ENCODE measurements at places on chromosomes 6 and 20.

GRCh38 chr6:127096167-127096566, 22.3 kb upstream of the RSPO3 start:
- DNase-seq, result no peak

DNA sequence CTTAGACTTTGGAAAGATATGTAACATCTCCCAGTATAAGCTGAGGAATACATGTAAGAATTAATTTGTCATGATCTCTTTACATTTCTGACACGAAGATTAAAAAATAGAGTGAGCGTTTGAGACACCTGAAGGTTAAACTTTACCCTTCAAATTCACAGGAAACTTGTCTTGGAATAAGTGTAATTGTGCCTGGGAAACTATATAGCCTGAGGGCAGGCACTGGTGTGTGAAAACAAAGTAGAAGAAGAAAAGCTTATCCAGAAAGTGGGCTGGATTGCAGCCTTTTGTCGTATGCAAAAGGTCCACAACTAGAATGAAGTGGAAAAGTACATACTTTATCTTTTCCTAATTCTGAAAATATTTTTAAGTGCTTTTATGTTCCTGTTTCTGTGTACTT, 275.7 kb upstream of the TCF21 start:
- DNase-seq, result no peak

- no peak for DNase-seq
Observed at GRCh38 chr6:170451762-170452651, 101.1 kb downstream of the PSMB1 start.

DNA sequence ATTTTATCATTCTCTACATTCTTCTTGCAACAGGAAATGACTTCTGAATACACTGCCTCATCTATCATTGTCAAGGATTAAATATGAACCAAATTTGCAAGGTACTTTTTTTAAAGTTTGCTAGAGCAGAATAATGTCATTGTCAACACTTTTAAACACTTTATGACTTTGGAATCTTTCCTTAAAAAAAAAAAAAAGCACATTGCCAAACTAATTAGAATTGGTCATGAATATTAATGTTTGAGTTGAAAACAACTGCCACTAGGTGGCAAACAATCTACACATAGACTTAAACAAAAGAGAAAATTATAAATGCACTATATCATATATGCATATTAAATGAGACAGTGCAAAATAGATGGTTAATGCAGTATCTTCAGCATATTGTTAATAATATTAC, 32.5 kb upstream of the TMEM244 start:
- DNase-seq, result no peak

- no peak for DNase-seq
Observed at GRCh38 chr6:159194421-159194820, 25.2 kb downstream of the FNDC1 start.

GRCh38 chr6:116287689-116288282, 8.1 kb upstream of the TSPYL1 start:
- DNase-seq, result no peak

DNA sequence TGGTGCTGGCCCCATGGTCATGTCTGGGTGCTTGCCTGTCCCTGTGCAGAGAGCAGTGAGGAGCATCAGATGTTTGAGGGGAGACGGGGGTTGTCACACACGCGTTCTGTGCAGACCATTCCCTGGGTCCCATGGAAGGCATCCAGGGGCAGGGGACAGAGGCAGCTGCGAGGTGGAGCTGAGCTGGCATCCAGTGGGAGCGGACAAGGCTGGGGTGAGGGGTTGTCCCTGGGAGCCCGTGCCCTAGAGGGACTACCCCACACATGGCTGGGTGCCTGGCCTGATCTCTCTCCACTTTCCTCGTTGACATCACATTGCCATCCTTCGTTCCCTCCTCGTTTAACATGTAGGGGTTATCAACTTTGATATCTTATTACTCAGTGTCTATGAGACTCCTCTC, 331.3 kb downstream of the CDH4 start:
- no peak for DNase-seq

GRCh38 chr20:57808264-57809070, 98.7 kb upstream of the PMEPA1 start:
- DNase-seq, result no peak

- DNase-seq, result no peak
Observed at GRCh38 chr6:117167520-117168271, 97.7 kb upstream of the VGLL2 start.

GRCh38 chr6:88919032-88919431, 44.4 kb downstream of the RNGTT start:
- no peak for DNase-seq

DNA sequence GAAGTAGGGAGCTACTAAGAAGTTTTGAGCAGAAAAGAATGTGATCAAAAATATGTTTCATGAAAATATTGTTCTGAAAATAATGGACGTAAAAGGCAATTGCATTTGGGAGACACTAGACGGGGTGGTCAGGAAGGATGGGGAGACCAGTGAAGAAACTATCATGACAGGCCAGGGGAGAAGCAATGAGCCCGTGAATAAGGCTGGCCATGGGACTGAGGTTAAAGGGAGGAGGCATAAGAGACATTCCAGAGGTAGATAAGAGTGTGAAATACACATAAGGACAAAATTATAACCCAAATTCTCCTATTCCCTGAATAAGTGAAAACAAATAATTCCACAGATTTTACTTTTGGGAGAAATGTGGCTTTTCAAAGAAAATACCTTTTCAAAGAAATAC, 51.7 kb downstream of the MARCKS start:
- no peak for DNase-seq

DNA sequence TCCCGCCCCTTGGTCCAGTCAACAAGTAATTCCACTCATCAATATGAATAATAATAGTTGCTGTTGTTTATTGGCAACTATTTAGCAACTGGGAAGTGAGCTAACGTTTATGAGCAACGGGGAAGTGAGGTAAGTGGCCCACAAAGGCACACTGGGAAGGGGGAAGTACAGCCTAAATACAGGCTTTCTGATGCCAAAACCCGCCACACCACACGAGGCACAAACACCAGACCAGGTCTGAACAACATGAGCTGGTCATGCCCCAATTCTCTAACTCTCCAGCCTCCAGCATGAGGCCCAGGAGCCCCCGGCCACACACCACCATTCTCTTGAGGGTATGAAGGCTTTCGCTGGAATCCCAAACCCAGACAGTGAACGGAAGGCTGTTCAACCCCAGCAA, 50.8 kb downstream of the PREX1 start:
- no peak for DNase-seq

- no peak for DNase-seq
Observed at GRCh38 chr6:122369536-122369935, 29.9 kb upstream of the HSF2 start.

GRCh38 chr20:34099675-34100074, 12.4 kb downstream of the EIF2S2 start:
- no peak for DNase-seq

DNA sequence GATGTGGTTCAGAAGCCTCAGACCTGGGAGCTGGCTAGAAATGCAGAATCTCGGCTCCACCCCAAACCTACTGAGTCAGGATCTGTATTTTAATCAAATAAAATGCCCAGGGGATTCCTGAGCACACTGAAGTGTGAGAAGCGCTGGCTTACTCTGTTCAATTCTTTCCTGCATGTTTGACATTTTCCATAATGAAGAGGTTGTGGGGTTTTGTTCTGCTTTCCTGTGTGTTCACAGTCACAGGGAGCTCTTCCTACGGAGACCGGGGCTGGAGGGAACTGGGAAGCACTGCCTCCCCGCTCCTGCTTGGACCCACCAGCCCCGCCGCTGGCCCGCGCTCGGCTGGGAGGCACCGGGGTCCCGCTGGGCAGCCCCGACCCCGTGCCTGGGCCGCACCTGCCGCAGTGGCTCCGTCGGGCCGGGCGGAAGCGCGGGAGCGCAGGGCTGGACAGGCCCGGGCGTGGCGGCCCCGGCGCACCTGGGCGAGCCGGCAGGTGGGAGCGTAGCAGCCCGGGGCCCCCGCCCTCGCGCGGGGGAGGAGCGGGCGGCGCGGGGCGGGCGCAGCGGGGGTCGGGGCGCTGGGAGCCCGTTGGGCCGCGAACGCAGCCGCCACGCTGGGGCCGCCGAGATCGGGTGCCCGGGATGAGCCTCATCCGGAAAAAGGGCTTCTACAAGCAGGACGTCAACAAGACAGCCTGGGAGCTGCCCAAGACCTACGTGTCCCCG, at the start of gene MAPK13:
TSS of gene MAPK13 (plus strand) at position 573 of the 726 bp plus-strand sequence. CDS start at position 643, 70 bp downstream.
- DNase-seq, result no peak

- no peak for DNase-seq
Observed at GRCh38 chr6:10886691-10887502, at the start of gene SYCP2L. Gene SYCP2L (plus strand): TSS chr6:10887052. CDS start chr6:10887127, 75 bp downstream.

DNA sequence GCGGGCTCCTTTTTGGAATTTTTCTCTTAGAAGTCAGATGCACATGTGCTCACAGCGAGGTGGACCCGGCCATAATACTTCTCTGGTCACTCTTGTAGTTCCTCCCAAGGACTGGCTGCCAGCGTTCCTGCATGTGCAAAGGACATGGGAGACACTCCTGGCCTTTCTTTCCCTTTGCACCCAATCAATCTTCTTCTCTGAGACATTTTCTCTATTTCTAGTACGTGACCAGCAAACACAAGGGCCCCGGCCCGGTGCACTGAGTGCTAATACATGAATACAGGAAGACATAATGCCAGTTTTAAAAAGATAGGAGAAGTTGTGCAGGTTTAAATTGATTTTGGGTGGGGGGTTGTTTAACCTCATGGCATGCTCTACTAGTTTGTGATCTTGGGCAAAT, 233.6 kb downstream of the SMOC2 start:
- no peak for DNase-seq

DNA sequence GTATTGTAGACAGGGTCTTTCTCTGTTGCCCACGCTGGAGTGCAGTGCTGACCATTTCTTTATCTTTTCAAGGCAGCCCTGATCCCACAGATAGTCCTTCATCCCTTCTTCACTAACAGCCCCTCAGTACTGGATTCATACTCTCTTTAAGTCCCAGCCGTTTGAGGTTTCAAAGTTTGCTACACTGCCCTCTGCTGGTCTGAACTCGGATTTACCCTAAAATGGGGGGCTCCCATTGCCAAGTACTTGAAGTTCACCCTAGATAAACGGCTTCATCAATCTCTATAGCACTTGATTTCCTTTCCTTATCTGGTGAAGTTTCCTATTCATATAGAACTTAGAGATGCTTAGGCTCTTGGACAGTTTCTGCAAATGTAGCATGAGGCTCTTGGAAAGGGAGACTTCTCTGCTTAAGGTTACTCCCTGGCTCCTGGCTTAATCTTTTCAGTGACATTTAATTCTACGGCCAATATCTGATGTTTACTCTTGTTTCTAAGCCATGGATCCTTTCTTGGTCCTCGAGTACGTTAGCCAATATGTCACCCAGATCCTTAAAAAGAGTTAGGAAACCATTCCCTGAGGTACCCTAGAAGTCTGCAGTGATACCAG, 21.4 kb upstream of the PREP start:
- no peak for DNase-seq

DNA sequence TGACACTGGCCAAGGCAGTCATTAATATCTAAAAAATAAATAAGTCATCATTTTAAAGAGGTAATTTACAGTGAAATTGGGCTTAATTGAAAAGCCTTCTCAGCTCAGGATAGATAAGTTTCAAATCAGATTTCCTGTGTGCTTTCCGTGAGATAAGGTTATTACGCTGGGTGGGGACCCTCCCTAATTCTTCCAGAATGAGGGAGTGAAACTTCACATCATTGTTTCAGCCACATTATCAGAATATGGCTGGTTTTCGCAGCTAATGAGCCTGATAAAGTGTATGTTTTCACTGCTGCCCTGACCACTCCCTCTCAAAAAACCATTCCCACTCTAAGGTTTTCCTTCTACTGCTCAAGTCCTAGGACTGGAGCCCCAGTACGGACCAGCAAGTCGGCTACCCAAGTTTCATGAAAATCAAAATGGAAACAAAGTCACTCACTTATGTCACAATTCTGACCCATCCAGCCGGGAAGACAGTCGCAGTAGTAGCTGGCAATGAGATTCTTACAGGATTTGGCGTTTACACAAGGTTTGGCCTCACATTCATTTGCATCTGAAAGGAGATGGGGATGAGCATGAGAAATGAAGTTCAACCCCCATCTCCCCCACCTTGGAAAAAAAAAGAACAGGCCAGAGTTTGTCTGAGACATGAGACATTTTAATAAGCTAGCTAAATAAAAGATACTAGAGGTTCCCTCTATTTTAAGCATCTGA, 24.6 kb downstream of the JAG1 start:
- no peak for DNase-seq

- DNase-seq, result no peak
Observed at GRCh38 chr6:91633374-91634111, 1046.7 kb upstream of the MAP3K7 start.

DNA sequence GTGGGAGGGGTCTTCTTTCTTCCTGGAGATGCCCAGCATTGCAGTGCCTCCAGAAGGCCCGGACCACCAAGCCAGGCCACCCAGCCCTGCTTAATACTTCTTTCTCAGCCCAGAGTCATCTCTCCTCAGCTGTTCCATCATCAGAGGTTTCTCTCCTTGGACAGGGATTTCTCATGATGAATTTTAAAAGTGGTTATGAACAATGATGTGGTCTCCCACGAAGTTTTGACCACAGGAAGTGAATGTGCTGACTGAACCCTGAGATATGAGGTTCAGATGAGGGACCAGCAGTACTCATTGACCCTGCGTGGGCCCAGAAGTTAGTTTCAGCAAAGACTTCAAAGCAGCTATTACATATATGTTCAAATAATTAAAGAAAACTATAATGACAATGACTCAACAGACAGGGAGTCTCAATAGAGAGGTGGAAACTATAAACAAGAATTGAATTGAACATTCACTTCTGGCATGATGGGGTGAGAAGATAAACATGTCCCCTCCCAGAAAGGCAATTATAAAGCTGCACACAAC, 114.5 kb upstream of the SLC22A16 start:
- no peak for DNase-seq

- DNase-seq, result no peak
Observed at GRCh38 chr6:155432293-155432692, 23.3 kb downstream of the NOX3 start.

GRCh38 chr20:33827634-33828325, 16.6 kb downstream of the CHMP4B start:
- no peak for DNase-seq

DNA sequence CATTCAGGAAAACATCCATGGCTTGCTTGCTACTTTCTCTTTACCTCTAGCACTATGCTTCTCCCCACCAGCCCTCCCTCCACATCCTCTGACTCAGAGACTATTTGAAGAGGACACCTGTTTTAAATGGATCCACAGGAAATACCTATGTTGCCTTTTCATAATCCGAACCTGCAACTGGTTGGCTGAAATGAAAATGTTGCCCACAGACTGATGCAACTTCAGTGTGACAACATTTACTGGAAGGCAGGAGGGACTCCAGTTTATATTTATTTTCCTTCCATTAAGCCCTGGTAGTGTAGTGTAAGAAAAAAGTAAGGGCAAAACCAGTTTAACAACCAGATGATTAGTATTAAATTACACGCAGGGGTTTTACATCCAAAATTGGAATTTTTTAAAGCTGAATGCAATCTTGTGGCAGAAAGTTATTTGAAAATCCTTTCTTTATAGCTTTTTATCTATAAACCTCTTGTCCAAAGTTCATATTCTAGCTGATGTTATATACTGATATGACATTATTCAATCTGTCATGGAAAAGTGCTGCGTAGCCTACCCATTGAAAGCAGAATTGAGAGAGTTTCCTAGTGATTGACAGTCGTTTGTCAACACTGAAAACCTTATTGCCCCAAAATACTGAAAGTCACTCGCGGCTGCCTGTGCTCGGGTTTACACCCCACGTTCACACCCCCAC, 881 bp upstream of the AIG1 start:
- DNase-seq, result peak; percentile 57

- no peak for DNase-seq
Observed at GRCh38 chr6:156762547-156762946, 14.6 kb upstream of the ARID1B start.

- no peak for DNase-seq
Observed at GRCh38 chr6:168363811-168364792, 44.5 kb upstream of the DACT2 start.
